ENCODE measurements at places on chromosomes 13 and 19. TPM values are rescaled to one million over a fixed set of nuclear protein-coding genes. Genes with fewer than 3 reads are reported as not detected.

- no peak for DNase-seq
These were observed 167.5 kb upstream of the ZNF536 start for GRCh38 chr19:30204721-30205120.

DNA sequence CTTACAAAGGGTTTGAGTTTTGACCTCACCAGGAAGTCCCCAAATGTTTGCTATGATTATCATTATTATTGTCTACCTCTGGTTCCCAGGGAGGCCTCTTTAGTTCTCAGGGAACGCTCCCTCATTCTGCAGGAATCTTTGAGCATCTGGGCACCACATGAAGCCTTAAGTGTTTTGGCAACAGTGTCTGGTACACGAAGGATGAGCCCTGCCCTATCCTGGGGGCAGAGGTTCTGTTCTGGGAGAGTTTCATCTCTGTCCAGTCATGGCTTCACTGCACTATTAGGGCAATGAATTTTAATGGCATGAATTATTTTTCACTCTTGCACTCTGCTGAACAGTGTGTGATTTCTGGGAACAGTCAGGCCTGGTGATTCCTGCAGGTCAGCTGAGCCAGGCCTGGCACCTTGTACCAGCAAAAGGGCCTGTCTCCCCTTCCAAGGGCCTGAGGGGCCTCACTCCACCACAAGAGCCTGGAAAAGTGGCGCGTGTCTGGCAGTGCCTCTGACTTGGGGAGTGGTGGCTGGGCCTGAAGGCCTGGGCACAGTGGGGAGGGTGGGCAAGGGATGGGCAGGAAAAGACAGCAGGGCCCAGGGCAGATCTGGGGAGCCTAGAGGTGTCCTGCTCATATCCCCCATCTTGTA, 4.6 kb downstream of the FAM187B start:
- DNase-seq = no peak

Gene ZNF541
- 1.3 TPM for total RNA-seq

Gene NCR1
- not detected for total RNA-seq

- DNase-seq = peak; percentile 68
These were observed 15.9 kb upstream of the NOP53 start for GRCh38 chr19:47729468-47729798.

Gene RGL3
- total RNA-seq = 1.5 TPM

Gene ONECUT3
- total RNA-seq = not detected

DNA sequence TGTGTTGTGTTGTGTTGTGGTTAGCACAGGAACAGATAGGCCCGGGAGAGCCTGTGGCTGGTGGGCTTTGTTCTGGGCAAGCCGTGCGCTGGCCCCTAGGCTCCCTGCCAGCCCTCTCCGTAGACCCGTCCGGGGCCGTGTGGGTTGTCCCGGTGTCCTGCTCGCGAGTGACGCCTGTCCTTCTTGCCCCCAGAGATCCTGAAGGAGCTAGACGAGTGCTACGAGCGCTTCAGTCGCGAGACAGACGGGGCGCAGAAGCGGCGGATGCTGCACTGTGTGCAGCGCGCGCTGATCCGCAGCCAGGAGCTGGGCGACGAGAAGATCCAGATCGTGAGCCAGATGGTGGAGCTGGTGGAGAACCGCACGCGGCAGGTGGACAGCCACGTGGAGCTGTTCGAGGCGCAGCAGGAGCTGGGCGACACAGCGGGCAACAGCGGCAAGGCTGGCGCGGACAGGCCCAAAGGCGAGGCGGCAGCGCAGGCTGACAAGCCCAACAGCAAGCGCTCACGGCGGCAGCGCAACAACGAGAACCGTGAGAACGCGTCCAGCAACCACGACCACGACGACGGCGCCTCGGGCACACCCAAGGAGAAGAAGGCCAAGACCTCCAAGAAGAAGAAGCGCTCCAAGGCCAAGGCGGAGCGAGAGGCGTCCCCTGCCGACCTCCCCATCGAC, 5.7 kb downstream of the ING1 start:
- no peak for DNase-seq

- no peak for DNase-seq
These were observed 86.6 kb downstream of the SLC7A1 start for GRCh38 chr13:29508876-29509252.

GRCh38 chr13:52411629-52412028, 5.7 kb upstream of the THSD1 start:
- DNase-seq = no peak

GRCh38 chr19:49114630-49115363, 627 bp downstream of the LIN7B start:
- DNase-seq = peak; percentile 71
